ENCODE measurements at places on chromosomes 3 and 15.

DNA sequence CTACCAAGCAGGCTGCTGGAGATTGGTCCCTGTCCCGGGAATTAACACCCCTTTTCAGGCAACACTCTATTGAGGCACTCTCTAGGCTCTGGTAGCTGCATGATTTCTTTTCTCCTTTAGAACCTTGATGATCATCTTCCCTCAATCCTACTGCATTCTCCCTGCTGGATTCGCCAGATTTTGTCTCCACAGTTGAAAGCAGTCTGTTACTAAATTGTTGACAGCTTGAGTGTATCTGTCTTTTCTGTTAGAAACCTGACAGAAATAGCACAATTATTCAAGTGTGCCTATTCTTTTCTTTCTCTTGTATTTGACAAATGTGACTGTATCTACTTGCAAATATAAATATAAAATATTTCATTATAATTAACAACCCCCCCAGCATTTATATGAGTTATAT lies 830.8 kb upstream of the CADM2 start:
- DNase-seq = no peak

DNA sequence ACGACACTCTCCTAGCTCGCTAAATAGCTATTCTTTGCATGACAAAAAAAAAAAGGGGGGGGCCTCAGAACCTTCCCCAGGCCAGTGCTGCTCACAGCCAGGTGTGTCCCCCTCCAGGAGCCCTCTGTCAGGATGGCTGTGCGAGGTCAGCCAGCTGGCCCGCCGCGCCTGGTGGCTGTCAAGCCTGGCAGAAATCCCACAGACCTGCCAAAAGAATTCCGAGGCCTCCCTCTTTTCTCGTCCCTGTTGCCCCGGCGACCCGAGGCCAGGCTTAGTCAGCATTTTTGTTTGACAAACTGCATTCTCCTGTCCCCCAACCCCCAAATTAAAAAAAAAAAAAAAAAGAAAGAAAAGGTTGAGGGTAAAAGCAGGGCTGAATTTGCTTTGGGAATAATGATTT lies 61.9 kb downstream of the TM4SF4 start:
- peak; percentile 61 for DNase-seq

DNA sequence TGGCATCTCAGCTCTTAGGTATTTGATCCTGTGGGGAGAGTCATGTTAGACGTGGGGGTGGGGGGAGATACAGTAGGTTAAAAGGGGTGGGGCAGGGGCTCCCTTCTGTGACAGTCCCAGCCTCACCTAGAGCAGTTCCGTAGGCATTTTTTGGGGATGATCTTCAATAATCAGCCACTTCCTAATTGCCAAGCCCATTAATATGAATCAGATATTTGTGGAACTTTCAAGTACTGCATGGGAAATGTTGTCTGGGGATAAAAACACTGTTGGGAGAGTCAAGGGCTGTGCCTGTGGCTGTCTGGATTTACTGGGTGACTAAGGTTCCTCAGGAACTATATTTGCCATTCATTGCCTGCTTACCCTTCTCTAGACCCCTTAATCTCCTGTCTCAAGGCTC lies 9.5 kb downstream of the C3orf52 start:
- DNase-seq = no peak

DNA sequence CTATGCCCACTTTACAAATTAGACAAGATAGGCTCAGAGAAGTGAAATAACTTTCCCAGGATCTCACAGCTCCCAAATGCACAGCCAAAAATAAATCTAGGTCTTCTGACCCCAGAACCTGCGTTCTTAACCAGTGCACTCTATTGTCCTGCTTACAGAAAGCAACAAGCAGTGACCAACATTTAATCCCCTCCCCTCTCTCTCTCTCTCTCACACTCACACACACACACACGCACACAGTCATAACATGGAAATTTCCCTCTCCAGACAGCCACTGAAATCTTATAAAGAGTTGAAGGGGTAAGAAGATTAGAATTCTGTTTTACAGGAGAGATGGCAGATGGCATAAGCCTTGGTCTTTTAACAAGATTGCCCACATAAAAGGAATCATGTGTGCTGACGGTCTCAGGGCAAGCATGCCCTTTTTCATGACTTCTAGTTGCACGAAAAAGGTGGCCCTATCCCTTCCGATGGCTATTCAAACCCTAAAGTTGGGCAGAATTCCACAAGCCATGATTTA lies 29.4 kb downstream of the EOGT start:
- no peak for DNase-seq

DNA sequence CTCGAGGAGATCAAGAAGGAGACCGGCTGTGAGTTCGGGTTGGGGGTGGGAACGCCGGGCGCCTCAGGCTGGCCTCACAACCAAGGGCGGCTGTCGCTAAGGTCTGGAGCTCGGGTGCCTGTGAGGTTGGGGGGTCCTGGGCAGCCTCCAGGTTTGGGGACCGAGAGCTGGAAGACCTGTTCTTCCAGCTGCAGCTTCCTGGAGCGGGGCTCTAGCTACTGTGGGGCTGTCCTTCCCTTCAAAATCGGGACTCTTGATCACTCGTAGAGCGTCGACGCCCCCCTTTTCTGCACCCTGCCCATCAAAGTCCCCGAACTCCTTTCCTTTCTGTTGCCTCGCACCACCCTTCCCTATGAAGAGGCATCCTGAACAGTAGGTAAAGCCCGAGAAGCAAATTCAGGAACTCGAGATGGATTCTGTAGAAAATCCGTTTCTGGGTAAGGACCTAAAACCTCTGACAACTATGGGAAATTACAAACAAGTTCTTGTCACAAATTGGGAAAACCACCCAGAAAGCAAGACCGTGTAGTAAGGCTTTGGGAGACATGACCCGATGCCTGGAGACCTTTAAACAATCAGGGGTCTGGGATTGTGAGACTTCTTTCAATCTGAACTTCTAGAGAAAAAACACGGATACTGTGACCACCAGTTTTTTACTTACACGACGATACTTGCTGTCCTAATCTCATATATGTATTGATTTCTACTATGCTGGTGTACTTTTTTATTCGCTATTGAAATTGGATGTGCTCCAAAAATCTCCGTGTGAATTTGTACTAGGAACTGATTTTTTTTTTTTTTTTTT lies 556 bp downstream of the CHP1 start:
- no peak for DNase-seq

- DNase-seq = no peak
These were observed 262.9 kb upstream of the ATP10A start for GRCh38 chr15:26126070-26126469.

- DNase-seq = no peak
These were observed 477.6 kb upstream of the KCNMB2 start for GRCh38 chr3:178058629-178059028.

DNA sequence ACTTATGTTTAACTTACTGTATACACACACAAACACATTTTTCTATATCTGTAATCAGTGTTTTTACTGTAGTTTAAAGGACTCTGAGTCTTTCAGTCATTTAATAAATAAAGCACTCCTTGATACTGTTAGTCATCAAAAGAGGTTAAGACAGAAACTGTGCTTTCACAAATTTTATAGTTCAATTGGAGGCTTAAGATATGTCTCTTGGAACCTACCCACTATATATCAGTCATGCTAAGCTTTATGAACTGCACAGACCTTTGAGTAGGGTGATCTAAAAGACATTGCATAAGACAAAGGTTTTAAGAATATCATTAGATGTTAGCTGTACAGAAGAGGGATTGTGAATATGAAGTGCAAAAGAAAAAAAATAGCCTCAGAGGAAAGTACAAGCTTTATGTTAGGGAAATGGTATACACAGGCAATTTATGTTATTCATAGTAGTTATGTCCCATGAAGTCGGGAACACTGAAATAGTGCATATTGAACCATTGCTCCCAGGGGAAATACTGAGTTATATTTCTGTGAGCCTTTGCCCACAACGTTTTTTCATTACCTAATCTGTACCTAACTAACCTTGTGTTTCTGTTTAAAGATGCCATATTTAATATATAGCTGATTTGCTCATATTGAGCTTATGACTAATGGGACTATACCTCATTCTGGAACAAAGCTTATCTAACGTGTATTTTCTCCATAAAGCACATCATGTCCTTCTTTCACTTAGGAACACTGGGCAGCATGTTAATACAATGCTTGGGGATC lies 19.7 kb downstream of the CHMP2B start:
- no peak for DNase-seq

Measured in NCI-H446 (cell line).